ENCODE measurements at places on chromosomes 11 and 22.

GRCh38 chr11:119206511-119207414, 624 bp downstream of the CBL start:
- DNase-seq: peak; percentile 72

DNA sequence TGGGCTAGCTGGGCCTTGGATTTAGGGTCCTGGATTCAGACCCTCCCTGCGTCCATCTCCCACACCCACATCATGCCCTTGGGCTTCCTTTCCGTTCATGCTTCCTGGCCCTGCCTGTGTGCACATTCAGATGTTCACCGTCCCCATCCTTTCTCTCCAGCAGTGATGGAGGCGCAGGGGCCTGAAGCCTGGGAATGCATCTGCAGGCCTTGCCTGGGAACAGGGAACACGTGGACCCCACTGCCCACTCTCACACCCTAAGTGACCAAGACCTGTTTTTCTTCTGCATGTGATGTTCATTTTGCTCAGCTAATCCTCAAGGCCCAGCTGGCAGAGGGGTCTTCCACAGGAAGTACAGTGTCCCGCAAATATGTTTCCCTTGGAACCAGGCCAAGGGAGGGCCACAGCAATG, 91.6 kb upstream of the PARVA start:
- no peak for DNase-seq

GRCh38 chr11:77179048-77179447, 51.0 kb downstream of the MYO7A start:
- peak; percentile 51 for DNase-seq

DNA sequence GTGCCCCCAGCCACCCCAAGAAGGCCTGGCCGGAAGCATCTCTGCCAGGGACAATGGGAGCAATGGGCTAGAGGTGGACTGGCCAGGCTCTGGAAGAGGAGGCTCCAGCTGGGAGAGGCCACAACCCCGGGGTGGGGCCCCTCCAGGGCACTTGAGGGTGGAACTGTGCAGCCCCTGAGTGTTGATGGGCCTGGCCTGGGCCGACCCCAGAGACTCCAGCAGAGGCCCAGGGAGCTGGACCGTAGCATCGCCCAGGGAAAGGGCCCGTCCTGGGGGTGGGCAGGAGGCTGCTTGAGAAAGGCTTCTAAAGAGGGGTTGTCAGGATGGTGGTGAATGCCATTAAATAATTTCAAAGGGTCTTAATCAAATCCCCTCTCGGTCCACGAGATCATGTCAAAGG, 30.4 kb downstream of the CDKN1C start:
- no peak for DNase-seq

- no peak for DNase-seq
Measured at GRCh38 chr11:106475181-106475580, 397.7 kb downstream of the AASDHPPT start.

DNA sequence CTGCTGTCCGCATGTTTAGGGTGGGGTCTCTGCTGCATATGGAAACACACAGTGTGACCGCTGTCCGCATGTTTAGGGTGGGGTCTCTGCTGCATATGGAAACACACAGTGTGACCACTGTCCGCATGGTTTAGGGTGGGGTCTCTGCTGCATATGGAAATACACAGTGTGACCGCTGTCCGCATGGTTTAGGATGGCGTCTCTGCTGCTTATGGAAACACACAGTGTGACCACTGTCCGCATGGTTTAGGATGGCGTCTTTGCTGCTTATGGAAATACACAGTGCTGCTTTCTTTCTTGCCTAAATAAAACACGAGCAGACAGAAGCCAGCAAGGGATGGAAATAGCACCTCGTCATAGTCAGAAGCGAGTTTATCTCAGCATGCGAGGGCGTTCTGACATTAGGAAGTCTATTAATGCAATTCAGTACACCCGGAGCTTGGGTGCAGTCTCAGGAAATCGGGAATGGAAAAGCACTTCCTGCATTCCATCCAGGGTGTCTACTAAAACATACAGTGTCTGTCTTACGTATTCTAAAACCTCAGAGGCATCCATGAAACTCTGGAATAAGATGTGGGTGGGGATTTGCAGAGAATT, 32.6 kb upstream of the TOLLIP start:
- DNase-seq: no peak

GRCh38 chr11:35675901-35676610, 13.5 kb downstream of the TRIM44 start:
- DNase-seq: no peak

DNA sequence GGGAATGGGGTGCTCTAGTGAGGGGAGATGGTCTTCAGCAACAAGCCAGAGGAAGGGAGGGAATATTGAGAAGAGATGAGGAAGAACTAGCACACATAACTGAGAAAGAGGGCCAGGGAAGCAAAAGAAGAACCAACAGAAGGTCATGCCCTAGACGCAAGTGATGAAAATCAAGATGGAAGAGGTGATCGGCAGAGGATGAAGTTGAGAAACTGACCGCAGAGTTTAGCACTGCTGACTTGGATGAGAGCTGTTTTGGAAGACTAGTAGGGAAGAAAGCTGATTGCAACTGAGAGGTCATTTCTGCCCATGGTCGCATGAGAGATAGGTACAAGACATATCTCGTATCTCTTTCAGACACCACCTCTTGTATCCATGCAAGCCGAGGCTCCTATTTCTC, 2.9 kb downstream of the SPINDOC start:
- no peak for DNase-seq

GRCh38 chr22:33684087-33684486, 236.2 kb downstream of the LARGE1 start:
- DNase-seq: no peak

- peak; percentile 7 for DNase-seq
Measured at GRCh38 chr22:19770349-19771220, 10.0 kb downstream of the TBX1 start.

GRCh38 chr11:32438866-32439489, 3.6 kb upstream of the WT1 start:
- DNase-seq: no peak

DNA sequence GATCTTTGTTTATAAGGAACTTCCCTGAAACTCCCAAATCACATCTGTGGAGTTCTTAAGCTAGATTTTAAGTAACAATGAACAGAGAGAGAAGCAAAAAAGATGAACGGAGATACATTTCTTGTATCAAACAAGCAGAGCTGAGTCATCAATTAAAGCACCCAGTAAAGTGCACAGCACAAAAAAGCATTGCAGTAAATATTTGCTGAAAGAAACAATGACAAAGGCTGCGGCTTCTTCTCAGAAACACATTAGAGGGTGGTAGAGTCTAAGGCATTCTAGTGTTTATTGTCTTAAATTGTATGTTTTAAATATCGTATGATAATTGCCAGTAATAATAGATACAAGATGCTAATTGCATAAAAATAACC, 941.6 kb upstream of the CHORDC1 start:
- DNase-seq: no peak

- DNase-seq: no peak
Measured at GRCh38 chr22:34129691-34130486, 209.6 kb upstream of the LARGE1 start.

- DNase-seq: no peak
Measured at GRCh38 chr11:116729501-116730240, 43.1 kb downstream of the BUD13 start.

DNA sequence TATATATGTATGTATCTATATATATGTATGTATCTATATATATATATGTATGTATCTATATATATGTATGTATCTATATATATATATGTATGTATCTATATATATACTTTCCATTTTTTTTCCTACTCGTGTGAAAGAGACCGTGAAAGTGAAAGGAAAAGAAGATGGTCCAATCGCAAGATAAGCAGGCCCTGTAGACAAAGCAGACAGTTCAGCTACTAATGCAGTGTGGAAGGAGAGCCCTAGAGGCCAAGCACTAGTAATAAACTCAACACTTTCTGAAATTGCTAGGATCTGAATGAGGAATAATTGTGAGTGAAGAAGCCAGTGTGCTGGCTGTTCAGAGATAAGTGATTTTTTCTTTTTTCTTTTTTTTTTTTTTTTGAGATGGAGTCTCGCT, 47.2 kb downstream of the MCHR1 start:
- DNase-seq: no peak

- DNase-seq: peak; percentile 70
Measured at GRCh38 chr11:64868904-64869570, 9.4 kb downstream of the EHD1 start.

DNA sequence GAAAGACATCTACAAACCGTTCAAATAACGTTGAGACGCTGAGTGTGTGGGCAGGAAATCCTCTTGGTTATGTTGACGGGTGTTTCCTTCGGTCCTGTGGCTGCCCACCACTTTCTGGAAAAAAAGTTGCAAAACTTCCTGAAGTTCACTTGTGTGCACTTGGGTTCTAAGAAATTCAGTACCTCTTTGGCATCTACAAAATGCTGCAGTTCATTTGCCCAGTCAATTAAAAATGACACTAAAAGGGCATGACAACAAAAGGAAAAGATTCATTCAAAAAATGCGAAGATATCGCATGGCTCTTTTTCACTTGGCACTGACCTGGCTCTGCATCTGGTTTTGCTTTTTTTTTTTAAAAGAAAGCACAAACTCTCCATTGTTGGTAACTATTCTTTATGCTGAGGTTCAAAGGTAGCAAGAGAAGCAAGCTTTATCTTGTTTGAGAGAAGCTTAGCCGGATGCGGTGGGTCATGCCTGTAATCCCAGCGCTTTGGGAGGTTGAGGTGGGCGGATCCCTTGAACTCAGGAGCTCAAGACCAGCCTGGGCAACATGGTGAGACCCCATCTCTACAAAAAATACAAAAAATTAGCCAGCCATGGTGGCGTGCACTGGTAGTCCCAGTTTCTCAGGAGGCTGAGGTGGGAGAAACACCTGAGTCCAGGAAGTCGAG, 10.6 kb upstream of the XBP1 start:
- no peak for DNase-seq

- no peak for DNase-seq
Measured at GRCh38 chr11:68440224-68440623, 20.3 kb upstream of the PPP6R3 start.

- DNase-seq: no peak
Measured at GRCh38 chr11:119536801-119537200, 113.8 kb upstream of the THY1 start.

GRCh38 chr11:126431401-126432064, 76.0 kb downstream of the ST3GAL4 start:
- DNase-seq: peak; percentile 83

GRCh38 chr11:86537541-86538222, 134.7 kb downstream of the ME3 start:
- no peak for DNase-seq

DNA sequence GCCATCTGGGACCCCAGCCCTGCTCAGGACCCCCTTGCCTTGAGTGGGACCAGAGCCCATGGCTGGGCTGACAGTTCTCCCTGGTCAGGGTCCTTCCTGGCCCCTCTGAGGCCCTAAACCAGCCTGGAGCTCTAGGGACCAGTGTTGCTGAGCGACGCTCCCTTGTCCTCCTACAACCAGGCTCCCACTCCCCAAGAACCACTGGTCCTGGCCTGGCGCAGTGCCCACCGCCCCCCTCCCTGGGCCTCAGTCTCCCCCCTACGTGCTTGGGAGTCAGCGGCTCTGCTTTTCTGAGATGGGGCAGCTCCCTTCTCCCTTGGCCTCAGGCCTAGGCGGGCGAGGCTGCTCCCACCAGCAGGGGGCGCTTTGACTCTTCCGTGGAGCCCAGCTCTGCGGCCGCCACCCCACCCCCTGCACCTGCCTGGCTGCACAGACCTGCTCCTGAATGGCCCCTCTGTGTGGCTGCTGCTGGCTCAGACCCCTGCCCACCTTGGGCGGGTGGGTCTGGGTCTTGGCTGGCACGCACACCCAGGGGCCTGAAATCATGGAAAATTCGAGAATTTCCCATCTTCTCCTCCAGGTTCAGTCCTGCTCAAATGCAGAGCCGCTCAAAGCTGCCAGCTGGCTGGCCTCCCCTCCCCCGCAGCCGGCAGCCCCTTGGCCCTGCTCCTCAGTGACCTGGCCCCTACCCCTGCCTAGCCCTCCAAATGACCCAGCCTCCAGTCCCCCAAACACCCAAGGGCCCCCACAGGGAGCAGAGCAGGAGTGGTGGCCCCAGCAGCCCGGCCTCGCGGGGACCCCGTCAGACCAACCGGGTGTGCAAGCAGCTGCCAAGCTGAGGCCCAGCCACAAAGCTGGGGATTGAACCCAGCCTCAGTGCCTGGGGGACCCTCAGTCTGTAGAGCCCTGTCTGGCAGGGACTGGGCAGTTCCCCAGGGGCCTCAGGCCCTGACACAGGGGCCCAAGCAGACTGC, 9.1 kb downstream of the PRR33 start:
- peak; percentile 85 for DNase-seq

DNA sequence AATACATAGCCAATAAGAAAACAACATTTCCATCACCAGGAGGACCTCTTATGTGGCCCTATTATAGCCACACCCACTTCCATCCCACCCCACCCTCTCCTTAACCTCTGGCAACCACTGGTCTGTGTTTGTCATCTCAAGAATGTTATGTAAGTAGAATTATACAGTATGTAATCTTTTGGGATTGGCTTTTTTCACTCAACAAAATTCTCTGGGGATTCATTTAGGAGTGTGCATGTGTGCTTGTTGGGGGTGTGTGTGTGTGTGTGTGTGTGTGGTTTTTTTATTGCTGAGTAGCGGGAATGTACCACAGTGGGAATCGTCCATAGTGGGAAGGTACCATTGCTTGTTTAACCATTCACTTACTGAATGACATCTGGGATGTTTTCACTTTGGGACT, 5.2 kb downstream of the KCNJ5 start:
- DNase-seq: no peak

DNA sequence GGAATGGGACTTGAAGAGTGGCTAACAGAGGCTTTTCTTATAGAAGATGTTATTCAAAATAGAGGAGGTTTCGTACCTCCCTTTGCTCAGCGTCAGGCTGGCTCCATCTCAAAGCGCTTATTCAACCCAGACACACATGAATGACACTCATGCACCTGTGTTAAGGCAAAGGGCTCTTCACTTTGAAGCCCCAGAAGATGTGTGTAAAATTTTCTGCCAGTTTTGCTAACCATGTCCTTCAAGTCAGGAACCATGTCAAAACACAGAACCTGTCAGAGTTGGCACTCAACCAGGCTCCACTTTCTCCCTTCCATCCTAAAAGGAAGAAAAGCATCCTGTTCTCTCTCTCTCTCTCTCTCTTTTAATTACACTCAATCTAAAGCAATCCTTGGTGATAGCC, 352.8 kb upstream of the NARS2 start:
- DNase-seq: no peak

GRCh38 chr22:20128902-20129746, 2.5 kb upstream of the ZDHHC8 start:
- DNase-seq: no peak

GRCh38 chr11:78961937-78962701, 387.5 kb upstream of the NARS2 start:
- DNase-seq: no peak

GRCh38 chr11:18063862-18064434, 17.9 kb upstream of the TPH1 start:
- no peak for DNase-seq

DNA sequence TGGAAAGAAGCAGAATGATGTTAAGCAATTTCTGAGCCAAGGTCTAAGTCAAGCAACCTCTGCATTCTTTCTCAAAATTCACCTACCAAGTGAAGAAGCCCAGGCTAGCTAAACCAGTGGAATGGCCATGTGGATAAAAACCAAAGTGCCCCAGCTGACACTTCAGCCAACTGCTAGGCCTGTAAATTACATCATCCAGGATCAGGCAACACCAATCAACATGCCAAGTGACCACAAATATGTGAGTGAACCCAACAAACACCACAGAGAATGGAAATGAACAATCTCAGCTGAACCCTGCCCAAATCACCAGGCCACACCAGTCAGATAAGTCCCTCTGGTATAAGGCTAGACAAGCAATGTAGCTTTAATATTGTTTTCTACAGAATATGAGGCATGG, 25.1 kb upstream of the FJX1 start:
- no peak for DNase-seq

- DNase-seq: no peak
Measured at GRCh38 chr11:117185736-117186430, 7.3 kb downstream of the SIDT2 start.

- peak; percentile 73 for DNase-seq
Measured at GRCh38 chr11:127843483-127844396, 743.6 kb downstream of the ETS1 start.
